ENCODE measurements at places on chromosomes 3 and 15. TPM values are rescaled to one million over a fixed set of nuclear protein-coding genes. Genes with fewer than 3 reads are reported as not detected.
A peak's percentile ranks its signal among the peaks of the same experiment; 100 is the strongest.

DNA sequence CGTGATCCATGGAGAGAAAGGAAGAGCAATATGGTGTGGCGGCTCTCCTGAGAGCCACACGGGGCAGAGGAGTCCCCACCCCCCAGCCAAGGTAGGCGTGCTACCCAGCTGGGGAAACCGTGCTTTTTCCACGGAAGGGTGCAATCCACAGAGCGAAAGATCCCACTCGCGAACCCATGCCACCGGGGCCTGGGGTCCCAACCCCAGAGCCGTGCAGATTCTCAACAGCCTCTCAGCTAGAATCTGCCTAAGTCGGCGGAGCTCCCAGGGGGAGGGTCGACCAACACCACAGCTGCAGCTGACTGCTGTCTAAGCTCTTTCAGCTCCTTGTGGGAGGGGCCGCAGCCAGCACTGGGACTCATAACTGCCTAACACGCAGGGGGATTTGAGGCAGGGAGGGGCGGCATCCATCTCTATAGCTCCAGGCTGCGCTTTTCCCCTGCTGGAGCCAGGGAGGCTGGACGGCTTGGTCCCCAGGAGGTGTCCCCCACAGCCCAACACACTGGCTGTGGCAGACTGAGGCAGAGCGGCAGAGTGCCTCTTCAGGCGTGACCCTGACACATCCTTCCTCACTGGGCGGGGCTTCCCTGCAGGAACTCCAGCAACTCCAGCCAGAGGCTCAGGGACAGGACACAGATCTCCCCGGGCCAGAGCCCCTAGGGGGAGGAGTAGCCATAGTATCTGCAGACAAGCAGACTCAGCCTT, 107.6 kb upstream of the ZBTB20 start:
- DNase-seq: no peak

Gene DNASE1L3
- total RNA-seq: not detected

DNA sequence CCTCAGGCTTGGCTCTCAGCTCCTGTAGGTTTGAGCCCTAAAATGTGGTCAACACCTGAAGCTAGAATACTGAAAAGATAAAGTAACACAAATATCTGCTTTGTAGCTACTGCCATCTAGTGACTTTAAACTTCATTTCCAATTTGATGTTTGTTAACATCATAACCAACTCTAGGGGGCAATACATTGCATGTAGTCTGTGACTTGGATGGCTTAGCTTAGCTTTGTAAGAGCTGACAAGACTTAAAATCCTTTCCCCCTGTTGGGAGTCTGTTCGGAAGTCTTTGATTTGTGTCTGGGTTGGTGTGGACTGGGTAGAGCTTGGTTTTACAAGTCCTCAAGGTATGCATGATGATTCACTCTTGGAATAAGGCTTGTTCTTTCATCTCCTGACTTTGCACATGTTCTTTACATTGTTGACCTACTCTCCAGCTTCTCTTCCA, 51.7 kb downstream of the SCN11A start:
- peak; percentile 65 for DNase-seq

- no peak for DNase-seq
These were observed 52.7 kb downstream of the COL6A6 start for GRCh38 chr3:130569461-130570365.

DNA sequence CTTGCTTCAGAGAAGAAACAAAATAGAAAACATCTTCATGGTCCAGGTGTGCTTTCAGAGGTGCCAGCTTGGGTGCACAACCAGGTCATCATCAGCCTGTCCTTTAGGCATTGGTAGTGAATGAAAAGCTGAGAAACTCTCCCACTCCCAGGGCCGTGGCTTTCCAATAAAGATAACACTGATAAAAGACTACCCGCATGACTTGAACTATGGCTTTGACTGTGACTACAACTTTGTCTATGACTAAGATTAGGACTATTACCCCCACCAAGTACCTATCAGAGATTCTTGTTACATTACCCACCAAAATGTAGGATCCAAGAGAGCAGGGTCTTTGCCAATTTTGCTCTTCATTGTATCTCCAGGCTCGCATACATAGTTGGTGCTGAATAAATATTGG, 115.2 kb downstream of the EDEM1 start:
- DNase-seq: no peak

Gene SERINC4
- total RNA-seq: not detected

All from RPMI7951 (cell line).